NB4 (cell line): ENCODE measurements at places on chromosomes 5 and 9.

DNA sequence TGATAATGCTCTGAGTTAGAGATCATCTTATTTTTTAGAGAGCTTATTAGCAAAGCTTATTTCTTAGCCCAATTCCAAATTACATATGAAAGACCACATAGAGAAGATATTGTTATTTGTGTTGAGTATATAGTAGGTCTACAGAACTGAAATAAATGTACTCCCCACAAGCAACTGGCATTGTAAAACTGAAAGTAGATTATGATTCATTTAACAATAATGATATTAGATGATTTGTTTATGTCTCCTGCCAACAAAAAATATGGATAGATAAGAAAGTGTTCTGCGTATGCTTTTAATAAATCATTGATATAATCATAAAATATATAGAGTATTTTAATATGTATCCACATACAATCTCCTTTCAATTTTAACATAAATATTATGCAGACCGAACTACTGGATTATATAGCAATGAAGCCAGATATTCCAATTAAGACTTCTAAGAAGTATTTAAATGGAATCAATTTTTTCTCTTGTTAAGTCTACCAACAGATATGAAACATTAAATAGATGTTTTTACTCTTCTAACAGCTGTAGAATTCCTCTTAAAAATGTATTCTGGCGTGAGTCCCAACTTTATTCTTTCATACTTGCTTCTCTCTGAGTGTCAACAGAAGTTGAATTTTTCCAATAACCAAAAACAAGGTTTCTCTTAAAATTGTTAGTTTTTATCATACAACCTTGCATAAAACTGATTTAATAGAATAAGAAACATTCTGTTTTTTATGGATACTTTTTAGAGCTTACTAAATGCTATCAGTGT is 15.6 kb upstream of the DAB2 start:
- no peak for DNase-seq

DNA sequence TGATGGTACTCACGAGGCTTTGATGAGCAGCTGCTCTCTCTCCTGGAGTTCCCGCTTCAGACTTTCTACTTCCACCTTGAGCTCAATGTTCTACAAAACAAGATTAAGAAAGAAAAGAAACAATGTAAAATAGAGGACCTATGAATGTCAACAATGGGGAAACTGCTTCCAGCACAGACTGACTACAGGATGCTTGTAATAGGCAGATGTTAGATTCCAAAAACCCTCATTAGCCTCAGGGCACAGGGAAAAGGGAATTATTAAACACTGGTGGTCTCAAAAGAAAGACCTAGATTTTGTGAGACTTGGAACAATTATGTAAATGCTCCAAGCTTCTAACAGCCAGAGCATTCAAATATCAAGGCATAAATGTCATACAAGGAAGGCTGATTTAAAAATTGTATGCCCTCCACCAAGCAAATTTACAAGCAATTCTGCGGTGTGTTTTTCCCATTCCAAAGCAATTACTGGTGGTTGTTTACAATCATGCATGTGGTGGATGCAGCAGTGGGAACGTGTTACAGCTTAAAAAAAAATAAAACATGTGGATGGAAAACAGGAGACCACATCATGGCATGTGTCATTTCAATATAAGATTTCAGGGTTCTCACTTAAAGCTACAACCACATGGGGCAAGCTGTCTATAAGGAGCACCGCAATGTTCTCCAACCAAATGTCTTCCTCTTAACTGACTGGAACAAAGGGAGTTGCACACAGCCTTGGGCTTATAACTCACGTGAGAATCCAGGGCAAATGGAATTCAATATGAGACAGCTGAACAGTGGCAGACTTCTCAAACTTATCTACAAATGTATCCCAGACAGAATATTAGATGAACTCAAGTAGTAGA is 34.0 kb downstream of the CDK5RAP2 start:
- DNase-seq = no peak

GRCh38 chr5:7763621-7764072 is 87.3 kb downstream of the CFAP90 start:
- DNase-seq = no peak

- no peak for DNase-seq
These were observed 141.5 kb upstream of the FST start for GRCh38 chr5:53338971-53339370.

DNA sequence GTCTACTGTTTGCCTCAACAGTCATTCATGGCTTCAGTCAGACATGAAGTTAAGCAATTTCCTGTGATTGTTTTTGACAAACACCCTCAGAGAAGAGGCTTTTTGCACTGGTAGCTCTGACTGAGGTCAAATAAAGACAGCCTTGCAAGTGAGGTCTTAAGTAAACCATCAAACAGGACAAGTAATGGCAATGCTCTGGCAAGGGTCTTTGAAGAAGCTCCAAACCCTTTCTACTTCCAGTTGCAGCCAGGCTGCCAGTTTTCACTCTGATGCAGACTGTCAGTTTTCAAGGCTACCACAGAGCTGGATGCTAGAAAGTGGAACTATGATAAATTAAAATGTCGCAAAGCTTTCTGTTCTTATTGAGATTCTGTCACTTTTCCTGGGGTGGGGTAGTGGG is 421.5 kb upstream of the PTGER4 start:
- DNase-seq = peak; percentile 85

- DNase-seq = no peak
These were observed 122.7 kb downstream of the GRIA1 start for GRCh38 chr5:153613144-153613543.

GRCh38 chr9:93657331-93658111 is 81.1 kb downstream of the PHF2 start:
- no peak for DNase-seq

DNA sequence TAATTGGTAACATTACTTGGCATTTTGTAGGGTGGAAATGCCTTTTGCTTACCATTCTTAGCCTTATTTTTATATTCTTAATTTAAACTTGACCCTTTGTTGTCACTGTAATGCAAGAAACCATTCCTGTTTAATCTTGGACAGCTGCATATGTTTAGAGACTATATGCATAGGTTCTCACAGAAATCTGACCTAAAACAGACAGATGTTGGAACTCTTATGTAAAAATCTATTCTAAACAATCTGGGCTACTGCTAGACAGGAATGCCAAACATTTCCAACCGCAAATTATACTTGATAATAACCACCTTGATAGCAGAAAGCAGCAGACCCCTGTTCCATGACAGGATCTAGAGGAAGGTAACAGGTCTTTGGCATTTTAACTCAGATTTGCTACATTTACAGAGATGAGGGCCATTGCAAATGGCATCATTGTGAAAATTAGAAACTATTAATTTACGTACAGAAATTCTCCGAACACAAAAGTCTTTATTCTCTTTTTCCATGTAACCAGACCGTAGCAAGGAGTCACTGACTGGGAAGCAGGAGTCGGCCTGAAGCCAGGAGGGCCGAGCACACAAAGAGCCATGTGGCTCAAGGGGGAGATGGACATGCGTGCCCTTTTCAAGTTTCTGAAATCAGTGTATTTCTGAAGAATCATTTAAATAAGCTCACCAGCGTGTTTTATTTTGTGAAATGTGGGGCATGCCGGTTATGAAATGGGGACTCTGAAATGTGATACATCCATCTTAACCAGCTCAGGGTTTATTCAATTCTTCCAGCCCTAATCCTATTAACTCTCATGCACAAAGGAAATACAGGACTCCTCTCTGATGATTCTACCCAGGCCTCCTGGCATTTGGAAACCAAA is 139.3 kb downstream of the AOPEP start:
- DNase-seq = no peak

DNA sequence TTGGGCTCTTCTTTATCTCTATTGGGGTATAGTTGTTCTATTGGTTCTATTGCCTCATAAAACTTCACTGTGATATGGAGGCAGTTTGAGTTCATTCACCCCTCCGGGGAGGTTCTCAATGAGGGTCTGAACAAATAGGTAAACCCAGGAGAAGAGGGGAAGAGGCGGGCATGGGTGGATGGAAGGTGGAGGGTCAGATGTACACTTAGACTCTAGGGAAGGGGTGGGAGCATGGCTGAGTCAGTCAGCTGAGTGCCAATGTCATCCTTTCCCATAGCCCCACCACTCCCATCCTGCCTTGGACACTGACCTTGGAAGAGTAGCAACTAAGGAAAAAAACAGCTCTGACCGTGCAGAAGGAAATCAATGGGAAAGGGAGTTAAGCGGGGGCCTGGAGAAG is 9.9 kb upstream of the FABP6 start:
- no peak for DNase-seq

DNA sequence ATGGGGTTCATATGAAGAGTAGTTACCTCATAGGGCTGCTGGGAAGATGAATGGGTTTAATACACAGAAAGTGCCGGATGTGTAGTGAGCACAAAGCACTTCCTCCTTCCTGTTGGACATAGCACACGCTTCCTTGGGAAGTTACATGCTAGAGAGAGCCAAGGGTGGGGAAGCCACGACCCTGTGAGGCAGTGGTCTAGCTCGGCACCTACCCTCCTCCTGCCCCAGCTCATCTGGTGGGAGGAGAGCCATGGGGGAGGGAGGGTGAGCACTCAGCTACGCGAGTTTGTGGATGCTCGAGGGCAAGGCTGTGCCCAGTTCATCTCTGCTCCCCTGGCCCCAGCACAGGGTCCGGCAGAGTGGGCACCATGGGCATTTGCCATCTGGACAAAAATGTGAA is 43.6 kb upstream of the NEK6 start:
- no peak for DNase-seq

DNA sequence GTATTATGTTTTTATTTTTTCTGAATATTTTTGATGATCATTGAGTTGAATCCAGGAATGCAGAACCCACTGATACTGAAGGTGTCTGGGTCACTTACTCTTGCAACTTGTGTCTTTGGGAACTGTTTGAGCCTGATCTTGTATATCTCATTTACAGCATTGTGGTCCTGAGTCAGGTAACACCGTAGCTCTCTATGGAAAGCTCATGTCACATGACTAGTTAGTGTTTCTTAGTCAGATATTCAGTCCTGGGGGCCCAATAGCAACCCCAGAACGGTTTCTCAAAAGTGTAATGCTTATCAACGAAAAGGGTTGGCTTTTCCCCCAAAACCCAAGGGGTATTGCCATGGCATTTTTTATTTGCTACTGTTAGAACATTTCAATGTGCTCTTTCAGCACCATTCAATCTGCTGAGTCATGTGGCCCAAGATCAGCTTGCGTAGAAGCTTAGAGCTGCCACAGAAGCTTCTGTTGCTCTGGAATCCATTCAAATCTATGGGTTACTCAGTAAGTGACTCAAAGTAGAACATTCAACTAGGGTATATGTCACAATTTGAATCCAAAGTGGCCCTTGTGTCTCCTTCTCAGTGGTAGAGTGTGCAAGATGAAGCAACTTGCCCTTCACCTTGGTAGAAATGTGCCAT is 12.1 kb upstream of the PTAR1 start:
- DNase-seq = no peak

GRCh38 chr5:150640311-150641005 is at the start of gene SYNPO:
Gene SYNPO, plus strand, starts transcription at chr5:150640660. Its CDS starts 7,616 bp downstream, at chr5:150648276.
- DNase-seq = peak; percentile 83

- no peak for DNase-seq
These were observed 51.1 kb downstream of the STARD4 start for GRCh38 chr5:111461255-111461671.

DNA sequence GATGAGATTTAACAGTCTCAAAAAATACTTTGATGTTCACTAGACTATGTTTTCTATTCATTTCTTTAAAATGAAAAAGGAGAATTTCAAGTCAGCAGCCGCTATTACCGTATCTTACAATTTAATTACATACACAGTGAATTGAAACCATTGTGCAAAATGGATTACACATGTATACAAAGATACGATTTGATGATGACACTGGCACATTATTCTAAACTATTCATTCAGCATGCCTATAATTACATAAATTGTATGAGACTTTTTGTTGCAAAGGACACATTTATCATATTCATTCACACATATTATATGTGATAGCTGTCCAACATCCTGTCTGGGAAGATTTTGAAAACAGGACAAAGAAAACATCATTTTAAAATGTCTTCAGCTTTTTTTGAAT is 118.3 kb upstream of the VCAN start:
- DNase-seq = no peak

- DNase-seq = peak; percentile 75
These were observed at the start of gene TRAF1 for GRCh38 chr9:120926397-120926928. Gene TRAF1, minus strand, starts transcription at chr9:120926796. Its CDS starts 721 bp downstream, at chr9:120926075.

- peak; percentile 42 for DNase-seq
These were observed 1.4 kb downstream of the ZFR start for GRCh38 chr5:32443145-32443540.

DNA sequence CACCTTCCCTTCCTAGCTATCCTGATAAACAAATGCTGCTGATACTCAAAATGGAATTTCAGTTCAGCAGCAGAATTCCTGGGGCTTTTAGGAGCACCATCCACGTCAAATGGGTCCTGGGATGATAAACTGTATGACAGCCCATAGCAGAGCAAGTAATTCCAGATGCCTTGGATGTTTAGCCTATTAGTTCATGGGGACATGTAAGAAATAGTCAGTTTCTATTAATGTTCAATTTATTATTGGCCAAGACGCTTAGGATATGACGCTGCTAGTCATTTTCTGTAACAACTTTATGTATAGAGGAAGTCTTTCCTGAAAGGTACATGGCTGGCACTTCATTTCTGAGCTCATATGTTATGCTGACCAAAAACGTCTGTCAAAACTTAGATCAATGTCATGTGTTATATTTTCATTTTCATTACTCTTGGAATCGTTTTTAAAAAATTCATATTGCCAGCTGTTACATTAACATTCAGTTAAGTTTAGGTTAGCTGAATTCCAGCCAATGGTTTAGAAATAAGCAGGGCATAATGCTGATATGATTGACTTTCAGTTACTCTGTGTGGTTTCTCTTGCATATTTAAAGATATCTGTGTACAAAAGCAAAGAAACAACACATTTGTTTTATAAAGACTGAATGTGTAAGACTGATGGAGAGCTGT is 243.8 kb downstream of the CSNK1G3 start:
- no peak for DNase-seq

DNA sequence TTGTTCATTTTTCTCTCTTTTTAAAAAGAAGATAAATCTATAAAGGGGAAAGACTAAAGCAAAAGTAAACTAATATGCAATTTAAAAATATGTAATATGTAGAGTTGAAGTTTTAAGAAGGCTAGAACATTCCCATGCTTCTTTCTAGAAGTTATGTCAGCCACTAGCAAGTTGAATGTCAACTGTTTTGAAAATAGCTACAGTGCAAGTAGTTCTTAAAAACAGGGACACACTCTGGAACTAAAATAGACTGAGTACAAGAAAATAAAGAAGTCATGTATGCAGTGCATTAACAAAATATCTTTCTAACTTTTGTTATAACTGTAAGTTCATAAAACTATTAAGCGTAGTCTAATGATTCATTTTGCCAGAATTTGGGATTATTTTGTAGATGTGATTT is 7.9 kb downstream of the TMEM38B start:
- no peak for DNase-seq
